NCI-H510A treated with DMSO at 0.1 percent for 48 hours (cell line): ENCODE measurements at places on chromosomes 6 and 20.

DNA sequence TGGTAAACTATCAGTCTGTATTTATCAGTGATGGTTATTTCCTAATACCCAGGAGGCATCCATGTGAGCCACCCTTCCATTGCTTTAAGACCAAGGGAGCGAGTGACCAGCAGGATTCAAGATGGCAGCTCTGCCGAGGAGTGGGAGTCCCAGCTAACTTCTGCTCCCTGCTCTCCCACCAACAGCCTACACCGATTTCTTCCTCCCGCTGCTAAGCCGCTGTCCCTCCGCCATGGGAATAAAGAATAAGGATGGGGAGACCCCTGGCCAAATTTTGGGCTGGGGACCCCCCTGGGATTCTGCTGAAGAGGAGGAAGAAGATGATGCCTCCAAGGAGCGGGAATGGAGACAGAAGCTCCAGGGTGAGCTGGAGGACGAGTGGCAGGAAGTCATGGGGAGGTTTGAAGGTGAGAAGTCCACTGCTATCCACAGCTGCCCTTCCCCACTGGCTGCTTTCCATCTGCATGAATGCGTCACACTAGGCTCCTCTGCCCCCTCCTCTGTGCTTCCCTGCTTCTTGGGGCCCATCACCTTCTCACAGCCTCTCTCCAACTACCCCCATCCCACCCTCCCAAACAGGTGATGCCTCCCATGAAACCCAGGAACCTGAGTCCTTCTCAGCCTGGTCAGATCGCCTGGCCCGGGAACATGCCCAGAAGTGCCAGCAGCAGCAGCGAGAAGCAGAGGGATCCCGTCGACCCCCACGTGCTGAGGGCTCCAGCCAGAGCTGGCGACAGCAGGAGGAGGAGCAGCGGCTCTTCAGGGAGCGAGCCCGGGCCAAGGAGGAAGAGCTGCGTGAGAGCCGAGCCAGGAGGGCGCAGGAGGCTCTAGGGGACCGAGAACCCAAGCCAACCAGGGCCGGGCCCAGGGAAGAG is 10.3 kb downstream of the NFKBIL1 start:
- no peak for DNase-seq

DNA sequence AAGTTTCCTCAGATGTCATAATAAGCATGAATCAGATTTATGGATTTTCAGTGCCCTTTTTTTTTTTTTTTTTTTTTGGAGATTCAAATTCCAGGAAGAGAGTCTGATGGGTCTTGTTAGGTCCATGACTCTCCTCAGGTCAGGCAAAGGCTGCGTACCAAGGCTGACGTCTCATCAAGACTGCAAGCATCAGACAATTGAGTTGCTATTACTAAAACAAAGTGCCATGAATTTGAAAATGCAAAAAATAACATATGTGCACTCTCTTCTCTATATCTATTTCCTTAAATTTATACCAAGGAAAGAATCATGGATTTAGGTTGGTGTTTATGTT is 134.7 kb downstream of the FAM83B start:
- no peak for DNase-seq

DNA sequence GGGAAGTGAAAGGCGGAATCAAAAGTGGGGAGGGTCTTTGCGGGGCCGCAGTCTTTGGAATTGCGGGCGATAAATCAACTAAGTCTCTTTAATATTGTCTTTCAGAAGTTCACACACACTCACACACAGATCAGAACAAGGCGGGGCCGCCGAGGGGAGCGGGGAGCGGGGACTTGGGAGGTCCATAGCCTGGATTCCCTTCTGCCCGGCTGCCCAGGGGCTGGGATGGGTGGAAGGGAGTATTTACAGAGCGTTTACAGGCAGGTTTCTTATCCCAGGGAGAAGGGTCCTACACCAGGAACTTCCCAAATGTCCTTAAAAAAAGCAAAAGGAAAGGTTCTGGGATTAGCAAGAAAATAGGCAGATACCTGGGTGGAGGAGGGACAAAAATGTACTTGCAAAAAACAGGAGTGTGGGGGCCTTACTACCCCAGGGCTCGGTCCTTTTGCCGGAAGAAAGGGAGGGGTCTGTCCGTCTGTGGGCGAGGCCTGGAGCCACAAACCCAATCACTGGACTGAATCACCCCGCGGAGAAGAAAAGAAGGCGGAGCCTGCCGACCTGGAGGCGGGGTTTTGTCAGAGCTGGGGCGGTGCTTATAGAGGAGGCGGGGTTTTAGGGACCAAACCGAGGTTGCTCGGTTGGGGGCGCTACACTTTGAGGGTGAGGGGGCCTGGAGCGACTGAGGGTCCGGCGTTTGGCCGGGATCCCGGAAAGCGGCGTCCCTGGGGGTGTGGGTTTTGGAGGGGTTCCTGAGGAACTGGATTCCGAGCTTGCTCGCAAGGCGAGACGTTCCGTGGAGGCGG is 3.2 kb downstream of the PRRT1 start:
- no peak for DNase-seq

DNA sequence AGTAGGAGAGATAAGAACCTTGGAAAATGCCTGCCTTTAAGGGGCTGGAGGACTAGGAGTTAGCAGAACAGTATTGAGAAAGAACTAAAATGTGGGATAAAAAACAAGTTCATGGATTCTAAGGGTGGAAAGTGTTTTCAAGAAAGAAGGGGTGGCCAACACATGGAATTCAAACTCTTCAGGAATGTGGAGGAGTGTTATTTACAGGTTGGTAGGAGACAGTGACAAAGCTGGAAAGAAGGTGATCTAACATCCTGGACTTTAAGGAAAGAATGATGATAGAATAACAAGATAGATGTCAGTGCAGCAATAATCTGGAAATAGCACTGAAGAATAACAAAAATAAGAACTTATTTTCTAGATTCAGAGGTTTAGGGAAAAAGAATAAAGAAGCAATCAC is 54.0 kb upstream of the TNFRSF21 start:
- no peak for DNase-seq

- no peak for DNase-seq
Measured at GRCh38 chr6:108742041-108742440, 106.2 kb upstream of the ARMC2 start.

DNA sequence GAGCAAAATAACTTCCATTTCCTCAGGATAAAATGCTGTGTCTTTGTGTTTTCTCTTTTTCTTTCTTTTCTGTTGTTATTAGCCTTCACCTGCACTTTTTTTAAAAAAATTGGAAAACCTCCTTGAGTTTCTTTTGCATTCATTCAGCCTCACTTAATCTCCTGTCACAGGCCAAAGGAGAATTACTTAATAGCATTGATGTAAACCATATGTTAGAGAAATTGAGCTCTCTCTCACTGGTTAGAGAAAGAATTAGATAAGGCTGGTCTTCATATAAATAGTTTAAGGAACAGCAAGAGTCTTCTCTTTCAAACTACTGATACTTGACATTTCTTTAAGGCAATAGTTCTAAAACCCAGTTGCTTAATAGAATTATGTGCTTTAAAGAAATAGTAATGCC is 564.2 kb downstream of the TFAP2B start:
- no peak for DNase-seq

DNA sequence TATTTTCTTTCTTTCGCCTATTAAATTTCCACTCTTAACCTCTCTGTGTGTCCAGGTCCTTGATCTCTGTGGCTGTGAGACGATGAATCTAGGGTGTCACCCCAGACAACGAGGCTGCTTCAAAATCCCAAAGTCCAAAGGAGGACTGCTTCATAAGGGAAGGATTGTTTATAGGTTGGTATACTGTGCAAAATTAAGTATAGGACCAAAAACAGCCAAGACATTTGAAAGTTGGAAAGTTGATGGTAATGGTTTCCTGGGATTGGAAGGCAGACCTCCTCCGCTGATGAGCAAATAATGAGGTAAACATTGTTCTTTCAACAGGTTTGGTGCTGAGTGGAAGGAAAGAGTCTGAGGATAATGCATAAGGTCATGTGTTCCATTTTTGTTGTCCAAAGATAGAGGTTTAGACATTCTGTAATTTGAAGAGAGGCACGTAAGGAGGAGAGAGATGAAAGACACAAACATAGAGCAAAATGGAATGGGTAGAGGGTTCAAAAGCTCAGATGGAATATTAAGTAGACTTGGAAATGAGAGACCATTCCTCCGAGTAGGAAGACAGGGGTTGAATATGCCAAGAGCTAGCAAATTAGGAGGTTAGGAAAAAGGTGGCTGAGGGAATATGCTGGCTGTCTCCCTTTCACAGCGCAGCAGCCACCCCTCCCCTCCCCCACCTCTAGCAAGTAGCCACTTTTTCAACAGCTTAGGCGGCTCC is 24.8 kb downstream of the ZNF311 start:
- no peak for DNase-seq

DNA sequence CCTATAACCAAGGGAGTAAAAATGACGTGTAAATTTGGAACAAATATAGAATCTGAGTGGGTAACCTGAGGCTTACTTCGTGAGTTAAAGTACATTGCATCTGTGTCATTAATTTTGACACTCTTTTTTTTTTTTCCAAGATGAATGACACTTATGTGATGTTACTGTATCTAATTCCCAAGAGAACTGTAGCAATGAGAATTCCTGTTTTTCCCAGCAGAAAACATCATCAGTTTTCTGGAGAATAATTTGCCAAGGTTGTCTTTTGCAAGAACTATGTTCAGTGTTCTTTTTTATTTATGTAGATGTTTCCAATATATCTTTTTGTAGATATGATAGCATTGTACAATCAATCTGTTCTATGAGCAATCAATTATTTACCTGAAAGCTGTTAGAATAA is 283.6 kb downstream of the ARHGAP18 start:
- no peak for DNase-seq

DNA sequence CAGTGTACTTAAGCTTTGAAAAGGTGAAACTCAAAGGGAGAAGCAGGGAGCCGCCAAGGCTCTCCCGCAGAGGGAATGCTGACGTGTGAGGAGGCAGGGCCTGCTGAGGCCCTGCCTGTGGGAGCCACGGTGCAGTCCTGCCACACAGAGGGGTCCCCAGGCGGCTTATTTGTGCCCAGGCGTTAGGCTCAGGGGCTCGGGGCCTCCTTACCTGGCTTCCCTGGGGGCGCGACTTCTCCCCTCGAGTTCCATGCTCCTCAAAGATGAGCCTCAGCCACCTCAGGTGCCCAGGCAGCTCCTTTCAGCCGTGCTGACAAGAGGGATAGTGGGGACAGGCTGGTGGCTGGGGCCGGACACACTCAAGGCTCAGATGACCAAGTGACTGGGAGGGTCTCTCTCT is 2.2 kb upstream of the KIF25 start:
- no peak for DNase-seq

DNA sequence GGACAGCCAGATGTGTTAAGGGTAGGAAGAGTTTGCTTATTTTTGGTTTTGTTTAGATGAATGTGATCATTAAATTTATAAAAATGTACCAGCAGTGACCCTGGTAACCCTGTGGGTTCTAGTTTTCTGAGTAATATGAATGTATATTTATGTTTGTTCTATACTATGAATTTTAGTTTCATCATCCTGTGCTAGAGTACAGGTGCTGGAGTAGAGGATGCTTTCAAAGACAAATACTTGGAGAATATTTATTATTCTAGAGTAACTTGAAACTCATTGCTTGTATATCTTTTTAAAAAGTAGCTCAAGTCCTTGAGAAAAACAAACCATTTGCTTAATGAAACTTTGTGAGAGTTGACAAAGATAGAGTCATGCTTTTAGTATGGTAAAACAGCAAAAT is 7.8 kb downstream of the LRRC1 start:
- DNase-seq: no peak

- no peak for DNase-seq
Measured at GRCh38 chr6:85364344-85364743, 85.5 kb upstream of the NT5E start.

DNA sequence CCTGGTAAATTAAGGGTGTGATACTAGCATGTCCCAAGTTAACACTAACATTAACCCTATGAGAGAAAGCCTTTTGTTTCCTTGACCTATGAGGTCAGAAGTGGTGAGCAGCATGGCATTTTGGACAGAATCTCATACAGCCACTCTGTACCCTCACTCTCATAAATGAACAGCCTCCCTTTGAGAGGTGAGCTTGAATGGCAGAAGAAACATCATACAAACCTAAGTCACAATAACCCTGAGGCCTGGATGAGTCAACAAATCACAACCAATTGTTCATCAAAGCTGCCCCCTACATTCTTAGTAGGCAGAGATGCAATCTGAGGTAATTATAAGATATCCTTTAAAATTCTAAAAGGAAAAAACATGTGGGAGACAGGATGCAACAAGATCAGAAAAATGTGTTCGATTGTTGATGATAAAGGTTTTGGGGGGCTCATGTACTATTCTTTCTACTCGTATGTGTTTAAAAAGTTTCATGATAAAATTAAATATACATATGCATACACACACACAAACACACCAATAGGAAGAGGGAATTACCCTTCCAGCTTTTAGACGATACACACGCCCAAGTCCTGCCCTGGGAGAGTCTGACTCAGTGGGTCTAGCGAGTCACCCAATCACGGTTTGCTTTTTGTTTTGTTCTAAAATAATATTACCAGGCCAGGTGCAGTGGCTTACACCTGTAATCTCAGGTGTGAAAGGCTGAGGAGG is 117.3 kb downstream of the ARHGAP18 start:
- no peak for DNase-seq

DNA sequence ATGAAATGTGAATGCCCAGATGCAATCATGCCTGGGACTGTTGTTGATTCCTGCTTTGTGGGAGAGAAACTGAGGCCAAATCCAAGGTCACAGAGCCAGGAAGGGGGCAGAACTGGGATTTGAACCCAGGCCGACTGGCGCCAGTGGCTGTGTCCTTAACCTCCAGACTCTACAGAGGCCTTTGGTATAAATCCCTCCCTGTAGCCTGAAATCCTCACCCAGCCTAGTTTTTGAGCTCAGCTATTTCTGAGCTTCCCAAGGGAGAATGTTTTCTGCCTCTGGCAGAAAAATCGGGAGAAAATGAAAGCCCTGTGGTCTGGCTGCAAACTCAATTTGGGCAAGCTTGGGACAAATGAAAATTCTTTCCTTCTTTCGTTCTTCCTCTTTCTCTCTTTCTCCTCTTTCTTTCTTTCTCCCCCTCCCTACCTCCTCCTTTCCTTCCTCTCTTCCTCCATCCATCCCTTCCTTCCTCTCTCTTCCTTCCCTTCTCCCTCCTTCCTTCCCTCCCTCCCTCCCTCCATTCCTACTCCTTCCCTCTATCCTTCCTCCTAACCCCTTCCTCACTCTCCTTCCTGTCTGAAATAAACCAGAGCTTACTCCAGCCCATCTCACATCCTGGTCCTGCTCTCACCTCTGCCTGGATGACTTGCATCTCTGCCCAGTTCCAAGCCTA is 34.9 kb downstream of the SNAI1 start:
- DNase-seq: no peak

GRCh38 chr20:23637282-23638221 is at the start of gene CST3:
CST3 (minus strand) TSS chr20:23637955; CDS start chr20:23637862, 93 bp downstream.
- DNase-seq: peak; percentile 88
